ENCODE measurements at places on chromosomes 3 and 15. TPM values are rescaled to one million over a fixed set of nuclear protein-coding genes. Genes with fewer than 3 reads are reported as not detected.

KIF15 gene
- total RNA-seq = 0.63 TPM

DNA sequence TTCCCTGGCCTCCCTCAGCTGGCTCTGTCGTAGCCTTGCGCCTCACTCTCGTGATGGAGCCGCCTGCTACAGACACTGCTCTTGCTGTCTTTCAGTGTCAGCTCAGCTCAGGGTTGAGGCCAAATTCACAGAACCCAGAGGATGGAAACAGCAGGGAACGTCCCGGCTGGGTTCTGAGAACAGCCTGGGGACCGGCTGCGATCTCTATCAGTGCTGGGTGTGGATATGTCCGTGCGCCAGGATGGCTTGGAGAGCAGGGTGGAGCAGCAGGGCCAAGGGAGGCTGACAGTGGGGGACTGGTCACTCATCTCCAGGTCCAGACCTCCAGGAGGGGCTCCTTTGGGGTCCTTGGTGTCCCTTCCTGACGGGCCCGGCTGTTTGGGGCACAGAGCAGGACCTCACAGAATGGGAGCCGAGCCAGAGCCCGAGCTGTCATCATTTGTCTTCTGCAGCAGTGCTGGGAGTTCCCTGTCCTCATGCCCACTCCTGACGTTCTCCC is 18.4 kb downstream of the KLF15 start:
- no peaks in the 10 kb centered on the region for H3K27me3 ChIP-seq
- H3K4me1 ChIP-seq = no peaks in the 10 kb centered on the region
- no peaks in the 10 kb centered on the region for H3K36me3 ChIP-seq
- DNase-seq = peak; percentile 58

AGBL1 gene
- not detected for total RNA-seq

TMEM158 gene
- not detected for total RNA-seq

MUSTN1 gene
- 45.0 TPM for total RNA-seq

- H3K4me3 ChIP-seq = no peak overlapping the region
- H3K36me3 ChIP-seq = no peaks in the 10 kb centered on the region
- no peak overlapping the region for H3K27ac ChIP-seq
These were observed 1352.5 kb downstream of the ZPLD1 start for GRCh38 chr3:103787164-103787871.

TRH gene
- not detected for total RNA-seq
